ENCODE measurements at places on chromosomes 3 and 15.

DNA sequence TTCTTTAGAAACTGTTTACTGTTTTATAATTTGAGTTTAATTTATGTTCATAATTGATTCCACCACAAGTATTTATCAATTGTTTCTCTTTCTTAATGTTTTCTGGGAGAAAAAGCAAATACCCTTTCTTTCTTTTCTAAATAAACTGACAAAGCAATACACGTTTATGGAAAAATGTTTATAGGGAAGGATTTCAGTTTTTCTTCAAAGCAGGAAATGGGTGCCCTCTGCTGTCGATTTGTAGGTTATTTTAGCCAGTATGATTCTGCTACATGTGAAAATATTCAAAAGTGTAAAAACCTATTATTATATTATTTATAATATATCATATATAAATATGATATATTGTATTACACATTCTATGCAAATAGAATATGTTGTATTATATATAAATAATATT is 921.0 kb upstream of the ROBO1 start:
- DNase-seq = no peak

DNA sequence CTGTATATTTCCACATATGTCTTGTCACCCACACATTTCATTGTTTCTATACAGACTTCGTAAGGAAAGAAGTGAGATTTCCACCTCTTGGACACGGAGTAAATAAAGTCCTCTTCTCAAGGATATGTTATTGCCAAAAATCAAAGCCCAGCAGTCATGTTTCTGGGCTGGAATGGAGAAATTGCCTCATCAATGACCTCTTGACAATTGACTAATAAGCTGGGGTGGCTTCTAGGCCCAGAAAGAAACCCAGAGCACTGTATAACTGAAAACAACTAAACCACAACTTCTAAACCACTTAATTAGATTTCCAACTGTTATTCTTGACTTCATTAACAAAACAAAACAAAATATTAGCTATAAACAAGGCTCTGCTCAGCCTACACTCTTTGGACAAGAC is 56.4 kb upstream of the SLC24A5 start:
- DNase-seq = no peak

DNA sequence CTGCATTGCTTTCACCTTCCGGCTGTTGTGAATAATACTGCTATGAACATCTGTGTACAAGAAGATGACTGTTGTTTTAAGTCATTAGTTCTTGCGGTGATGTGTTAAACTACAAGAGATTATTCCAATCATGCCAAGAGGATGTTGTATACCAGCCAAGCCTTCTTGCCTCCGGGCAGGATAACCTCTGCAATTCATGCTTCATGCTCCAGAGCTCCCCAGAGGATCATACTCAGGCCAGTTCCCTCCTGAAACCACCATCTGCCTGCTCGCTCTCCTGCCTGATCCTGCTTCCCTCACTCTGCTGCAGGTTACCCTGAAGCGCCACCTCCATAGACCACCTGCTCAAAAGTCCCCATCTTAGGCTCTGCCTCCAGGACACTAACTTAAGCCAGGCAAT is 187.1 kb upstream of the PROK2 start:
- no peak for DNase-seq

- no peak for DNase-seq
Observed at GRCh38 chr3:129422897-129423296, 5.5 kb downstream of the EFCAB12 start.

GRCh38 chr3:123422457-123422856 is 26.4 kb downstream of the ADCY5 start:
- no peak for DNase-seq

DNA sequence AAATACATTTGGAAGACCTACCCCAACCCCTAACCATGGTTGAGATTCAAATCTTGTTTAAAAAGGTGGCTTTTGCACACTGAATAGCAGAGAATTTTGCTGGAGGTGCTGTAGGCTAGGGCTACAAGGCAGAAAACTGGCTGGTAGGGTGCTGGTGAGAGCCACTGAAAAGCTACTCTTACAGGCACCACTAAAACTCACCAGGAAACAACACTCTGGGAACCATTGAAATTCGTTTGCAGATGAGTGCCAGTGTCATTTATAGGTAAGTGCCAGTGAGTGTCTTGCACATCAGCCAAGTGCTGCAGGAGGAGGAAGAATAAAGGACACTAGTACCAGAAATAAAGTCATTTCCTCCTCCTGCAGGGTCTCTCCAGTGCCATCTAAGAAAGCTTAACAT is 610.2 kb downstream of the ZNF385D start:
- DNase-seq = no peak

DNA sequence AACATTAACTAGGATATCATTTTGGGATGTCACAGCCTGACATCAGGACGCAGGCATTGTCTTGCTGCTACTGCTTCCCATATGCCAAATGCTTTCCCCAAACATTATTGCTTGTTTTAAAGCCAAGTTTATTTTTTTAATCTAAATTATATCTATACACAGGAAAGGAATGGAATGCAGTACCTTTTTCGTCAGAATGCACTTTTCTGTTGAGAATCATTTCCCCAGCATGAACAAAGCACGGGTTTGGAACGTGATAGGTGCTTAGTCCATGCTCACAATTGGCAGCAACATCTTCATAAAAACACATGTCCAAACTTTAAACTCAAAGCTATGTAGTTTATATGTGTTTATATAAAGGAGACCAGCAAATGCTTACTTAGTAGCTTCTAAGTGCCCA is 26.1 kb downstream of the PXK start:
- DNase-seq = no peak

- DNase-seq = no peak
Observed at GRCh38 chr3:53134631-53135232, 4.5 kb upstream of the RFT1 start.

DNA sequence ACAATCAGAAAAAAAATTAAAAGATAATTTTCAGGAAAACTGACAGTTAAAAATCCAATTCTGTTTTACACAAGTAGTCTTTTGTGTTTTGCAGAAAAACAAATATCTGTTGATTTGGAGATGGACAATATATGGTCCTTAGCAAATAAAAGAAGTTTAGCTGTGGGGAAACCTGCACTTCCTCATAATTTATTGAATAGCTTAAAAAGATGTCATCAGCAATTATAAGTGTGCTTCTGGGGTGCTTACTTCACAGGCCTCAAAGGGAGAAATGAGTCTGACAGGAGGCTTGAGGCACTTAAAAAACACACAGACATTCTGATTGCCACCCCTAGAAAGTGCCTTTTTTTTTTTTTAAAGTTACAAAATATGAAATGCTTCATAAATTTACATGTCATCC is 31.6 kb upstream of the CERS3 start:
- DNase-seq = no peak

DNA sequence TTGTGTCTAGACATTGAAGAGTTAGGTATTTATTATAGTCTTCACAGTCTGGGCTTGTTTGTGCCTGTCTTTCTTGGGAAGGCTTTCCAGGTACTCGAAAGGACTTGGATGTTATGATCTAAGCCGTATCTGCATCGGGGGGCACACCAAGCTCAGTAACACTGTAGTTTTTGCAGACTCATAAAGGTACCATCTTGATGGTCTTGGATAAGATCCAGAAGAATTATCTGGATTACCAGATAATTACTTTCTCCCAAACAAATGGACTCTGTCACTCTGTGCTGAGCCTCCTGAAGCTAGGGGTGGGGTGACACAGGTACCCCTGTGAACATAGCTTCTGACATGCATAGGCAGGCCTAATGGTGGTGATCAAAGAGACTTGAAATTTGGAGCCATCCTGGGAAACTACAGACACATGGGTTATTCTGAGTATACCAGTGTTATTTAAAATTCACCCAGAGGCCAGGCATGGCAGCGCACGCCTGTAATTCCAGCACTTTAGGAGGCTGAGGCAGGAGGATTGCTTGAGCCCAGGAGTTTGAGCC is 238.6 kb upstream of the TPM1 start:
- DNase-seq = no peak

GRCh38 chr15:33089878-33090757 is 104.4 kb downstream of the FMN1 start:
- DNase-seq = no peak

- no peak for DNase-seq
Observed at GRCh38 chr15:85120351-85121113, 138.9 kb downstream of the PDE8A start.

DNA sequence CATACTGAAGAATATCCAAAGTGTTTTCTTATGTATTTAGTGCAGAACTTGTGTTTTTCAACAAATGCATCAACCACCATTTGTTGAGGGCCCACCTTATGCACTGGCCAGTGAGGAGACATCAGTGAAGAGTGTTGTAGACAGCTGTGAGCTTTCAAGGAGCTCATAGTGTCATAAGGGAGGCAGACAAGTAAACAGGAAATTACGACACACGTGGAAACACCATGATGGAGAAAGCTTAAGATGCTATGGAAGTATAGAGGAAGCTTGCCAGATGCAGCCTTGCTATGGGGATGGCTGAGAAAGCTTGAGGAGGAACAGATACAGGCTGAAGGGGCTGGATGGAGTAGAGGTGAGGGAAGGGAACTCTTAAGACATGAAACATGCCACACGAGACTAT is 50.8 kb upstream of the PSMD6 start:
- DNase-seq = no peak

- no peak for DNase-seq
Observed at GRCh38 chr3:2934541-2934940, 175.6 kb downstream of the IL5RA start.

GRCh38 chr15:101664303-101664913 is 12.2 kb upstream of the TM2D3 start:
- no peak for DNase-seq

GRCh38 chr15:58716027-58716426 is 33.5 kb downstream of the ADAM10 start:
- DNase-seq = no peak

GRCh38 chr3:158725348-158726011 is 6.8 kb downstream of the RARRES1 start:
- peak; percentile 92 for DNase-seq

DNA sequence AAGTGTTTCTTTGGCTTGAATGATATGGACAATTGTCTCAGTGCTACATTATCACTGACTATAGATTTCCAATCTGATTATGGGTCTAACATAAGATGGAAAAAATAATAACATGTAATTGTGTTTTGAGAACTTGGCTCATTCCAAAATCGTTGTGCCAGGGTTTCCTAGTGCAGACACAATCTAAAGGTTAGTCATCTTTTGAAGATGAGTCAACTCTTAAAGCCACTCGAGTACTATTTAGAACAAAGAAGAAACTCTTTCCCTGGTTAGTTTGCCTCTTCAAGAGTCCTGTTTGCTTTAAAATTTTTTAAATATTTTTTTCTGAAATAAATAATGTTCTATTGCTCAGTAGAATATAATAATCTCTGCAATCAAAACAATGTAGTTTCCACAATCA is 301.0 kb downstream of the CADM2 start:
- no peak for DNase-seq

- DNase-seq = no peak
Observed at GRCh38 chr3:64290864-64291263, 65.6 kb upstream of the PRICKLE2 start.

DNA sequence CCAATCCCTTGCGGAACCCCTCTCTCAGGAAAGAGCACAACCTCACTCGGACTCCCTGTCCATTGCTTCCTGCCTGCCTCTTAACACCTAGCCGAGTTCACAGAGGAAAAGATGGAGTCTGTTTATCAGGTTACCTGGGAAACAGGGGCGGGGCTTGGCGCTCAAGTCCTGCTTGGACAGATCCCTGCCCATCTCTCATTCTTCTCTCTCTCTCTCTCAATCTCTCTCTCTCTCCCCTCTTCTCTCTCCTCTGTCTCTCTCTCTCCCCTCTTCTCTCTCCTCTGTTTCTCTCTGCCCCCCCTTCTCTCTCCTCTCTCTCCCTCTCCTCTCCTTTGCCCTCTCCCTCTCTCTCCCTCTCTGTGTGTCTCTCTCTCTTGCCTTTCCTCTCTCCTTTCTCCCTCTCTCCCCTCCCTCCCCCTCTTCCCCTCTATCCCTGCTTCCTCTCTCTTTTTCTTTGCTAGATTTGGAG is at the start of gene EFHB:
Gene EFHB (minus strand): TSS at position 120 of the 469 bp plus-strand sequence. CDS start 199 bp downstream, outside the sequence.
- DNase-seq = no peak

GRCh38 chr15:99726333-99726732 is 6.9 kb downstream of the LYSMD4 start:
- DNase-seq = no peak

DNA sequence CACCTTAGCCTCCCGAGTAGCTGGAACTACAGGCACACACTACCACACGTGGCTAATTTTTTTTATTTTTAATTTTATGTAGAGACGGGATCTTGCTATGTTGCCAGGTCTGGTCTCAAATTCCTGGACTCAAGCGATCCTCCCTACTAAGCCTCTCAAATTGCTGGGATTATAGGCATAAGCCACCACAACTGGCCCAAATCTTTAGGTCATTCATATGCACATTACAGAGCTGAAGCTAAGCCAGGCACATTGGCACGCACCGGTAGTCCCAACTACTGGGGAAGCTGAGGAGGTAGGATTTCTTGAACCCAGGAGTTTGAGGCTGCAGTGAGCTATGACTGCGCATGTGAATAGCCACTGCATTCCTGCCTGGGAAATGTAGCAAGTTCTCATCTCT is 265.9 kb downstream of the ZMAT3 start:
- no peak for DNase-seq

- DNase-seq = no peak
Observed at GRCh38 chr3:78726545-78726944, 1041.3 kb downstream of the ROBO1 start.

GRCh38 chr3:58658508-58658907 is 8.1 kb downstream of the FAM3D start:
- no peak for DNase-seq

- DNase-seq = no peak
Observed at GRCh38 chr15:63339006-63339766, 42.5 kb downstream of the CA12 start.

DNA sequence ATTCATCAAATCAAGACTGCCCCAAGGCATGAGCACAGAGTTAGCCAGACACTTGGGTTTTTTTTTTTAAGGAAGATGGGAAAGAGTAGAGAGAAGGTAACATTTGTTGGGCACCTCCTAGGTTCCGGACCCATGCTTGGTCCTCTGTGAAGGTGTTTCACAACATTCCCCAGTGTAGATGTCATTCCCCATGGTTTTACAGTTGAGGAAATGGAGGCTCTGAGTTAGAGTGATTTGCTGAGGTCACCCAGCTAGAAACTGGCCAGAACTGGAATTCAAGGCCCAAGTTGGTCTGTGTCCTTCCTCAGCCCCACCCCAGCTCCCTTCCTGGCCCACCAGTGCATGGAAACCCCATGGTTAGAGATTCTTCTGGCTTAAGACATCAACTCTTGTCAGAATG is 19.9 kb downstream of the WNT7A start:
- DNase-seq = no peak

- DNase-seq = no peak
Observed at GRCh38 chr15:72737723-72738122, 45.8 kb downstream of the ADPGK start.

GRCh38 chr3:153090973-153091372 is 71.1 kb upstream of the RAP2B start:
- no peak for DNase-seq

- no peak for DNase-seq
Observed at GRCh38 chr3:107794664-107795443, 272.1 kb downstream of the BBX start.

DNA sequence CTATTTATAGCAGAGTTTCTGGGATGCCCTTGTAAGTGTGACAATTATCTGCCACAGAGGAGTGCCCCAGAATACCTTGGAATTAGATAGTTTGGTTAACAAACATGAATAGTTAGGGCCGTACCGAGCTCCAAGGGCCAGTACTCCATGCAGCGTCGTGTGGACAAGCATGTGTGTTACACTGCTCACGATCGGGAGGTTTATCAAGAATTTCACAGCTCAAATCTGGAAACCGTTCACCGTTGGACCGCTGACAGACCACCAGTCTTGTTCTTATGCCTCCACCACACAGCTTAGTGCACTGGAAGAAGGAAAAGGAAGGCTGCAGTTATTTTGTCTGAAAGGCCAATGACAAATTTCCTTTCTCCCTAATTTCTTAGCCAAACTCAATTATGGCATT is 93.7 kb downstream of the ADAMTS9 start:
- no peak for DNase-seq

Measured in AG04449 (cell line).